ENCODE measurements at places on chromosomes 1 and 21. TPM values are rescaled to one million over a fixed set of nuclear protein-coding genes. Genes with fewer than 3 reads are reported as not detected.

SLC45A1 gene
- total RNA-seq = 2.6 TPM

DNA sequence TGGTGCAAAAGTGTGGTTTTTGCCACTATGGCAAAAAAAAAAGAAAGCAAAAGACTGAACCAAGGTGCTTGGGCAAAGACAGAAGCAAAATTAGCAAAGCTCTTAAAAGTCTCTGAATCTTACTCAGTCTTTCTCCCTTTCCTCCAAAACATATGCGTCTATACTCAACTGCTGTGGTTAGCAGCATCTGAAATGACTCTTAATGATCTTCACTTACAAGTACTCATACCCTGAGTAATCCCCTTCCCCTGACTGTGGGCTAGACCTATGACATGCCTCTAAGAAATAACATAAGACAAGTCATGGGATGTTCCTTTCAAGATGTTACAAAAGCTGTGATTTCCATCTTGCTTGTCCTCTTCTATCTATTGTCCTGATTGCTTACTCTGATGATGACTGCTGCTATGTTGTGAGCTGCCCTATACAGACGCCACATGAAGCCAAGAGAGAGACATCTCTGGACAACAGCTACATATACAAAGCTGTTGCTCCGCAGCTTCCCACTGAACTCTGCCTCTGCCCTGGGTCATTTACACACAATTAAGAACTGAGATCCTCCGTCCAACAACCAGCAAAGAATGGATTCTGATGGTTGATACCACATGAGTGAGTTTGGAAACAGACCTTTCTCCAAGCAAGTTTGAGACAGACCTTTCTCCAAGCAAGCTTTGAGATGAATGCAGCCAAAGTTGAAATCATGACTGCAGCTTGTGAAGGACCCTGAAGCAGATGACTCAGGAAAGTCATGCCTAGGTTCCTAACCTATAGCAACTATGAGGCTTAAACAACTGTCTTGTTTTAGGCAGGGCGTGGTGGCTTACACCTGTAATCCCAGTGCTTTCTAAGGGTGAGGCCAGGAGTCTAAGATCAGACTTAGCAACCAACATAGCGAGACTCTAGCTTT, 55.2 kb downstream of the PUM1 start:
- no peak for DNase-seq

DNA sequence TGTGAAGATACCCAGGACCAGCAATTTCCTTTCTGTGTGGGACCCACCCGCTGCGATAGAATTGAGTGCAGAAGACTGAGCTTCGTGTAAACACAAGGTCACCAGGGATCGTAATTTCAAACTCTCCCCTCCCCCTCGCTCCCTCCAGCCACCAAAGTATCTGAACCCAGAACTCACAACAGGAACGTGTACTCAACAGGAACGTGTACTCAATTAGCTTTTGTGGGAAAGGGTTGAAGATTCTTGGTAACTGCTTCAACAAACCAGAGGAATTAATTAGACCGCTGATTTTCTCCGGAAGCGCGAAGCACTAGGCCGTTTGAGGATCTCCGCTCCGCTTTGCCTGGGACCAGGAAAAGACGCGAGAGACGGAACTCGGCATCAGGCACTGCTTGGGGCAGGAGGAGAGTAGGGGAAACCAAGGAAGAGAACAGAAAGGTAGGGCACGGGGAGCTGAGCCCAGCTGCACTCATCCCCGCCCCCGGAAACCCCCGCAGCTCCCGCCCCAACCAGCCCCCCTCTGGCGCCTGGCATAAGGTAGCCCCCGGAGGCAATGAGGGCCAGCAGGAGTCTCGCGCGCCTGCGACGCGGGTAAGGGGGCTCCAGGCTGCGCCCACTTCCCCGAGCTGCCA, 453 bp downstream of the DRAM2 start:
- DNase-seq = no peak

DNA sequence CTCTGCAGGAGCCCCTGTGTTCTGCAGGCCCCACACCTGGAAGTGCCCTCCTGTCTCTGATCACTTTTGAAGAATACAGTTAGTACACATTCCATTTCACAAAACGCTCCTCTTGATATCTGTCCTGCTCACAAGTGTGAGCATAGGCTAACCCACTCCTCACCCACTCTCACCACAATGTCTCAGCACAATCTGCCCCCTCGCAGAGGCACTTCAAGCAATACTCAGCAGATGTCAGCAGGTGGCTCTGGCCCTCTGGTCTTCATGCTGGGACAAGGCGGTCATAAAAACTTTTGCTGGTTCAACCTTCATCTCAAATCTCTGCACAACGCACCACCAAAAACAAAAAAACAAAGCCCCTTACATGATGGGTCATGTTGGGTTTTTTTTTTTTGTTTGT, 671.2 kb downstream of the MATN1 start:
- DNase-seq = no peak

Data from right cardiac atrium (tissue), 5 donors.